ENCODE measurements at places on chromosomes 7 and 10.

DNA sequence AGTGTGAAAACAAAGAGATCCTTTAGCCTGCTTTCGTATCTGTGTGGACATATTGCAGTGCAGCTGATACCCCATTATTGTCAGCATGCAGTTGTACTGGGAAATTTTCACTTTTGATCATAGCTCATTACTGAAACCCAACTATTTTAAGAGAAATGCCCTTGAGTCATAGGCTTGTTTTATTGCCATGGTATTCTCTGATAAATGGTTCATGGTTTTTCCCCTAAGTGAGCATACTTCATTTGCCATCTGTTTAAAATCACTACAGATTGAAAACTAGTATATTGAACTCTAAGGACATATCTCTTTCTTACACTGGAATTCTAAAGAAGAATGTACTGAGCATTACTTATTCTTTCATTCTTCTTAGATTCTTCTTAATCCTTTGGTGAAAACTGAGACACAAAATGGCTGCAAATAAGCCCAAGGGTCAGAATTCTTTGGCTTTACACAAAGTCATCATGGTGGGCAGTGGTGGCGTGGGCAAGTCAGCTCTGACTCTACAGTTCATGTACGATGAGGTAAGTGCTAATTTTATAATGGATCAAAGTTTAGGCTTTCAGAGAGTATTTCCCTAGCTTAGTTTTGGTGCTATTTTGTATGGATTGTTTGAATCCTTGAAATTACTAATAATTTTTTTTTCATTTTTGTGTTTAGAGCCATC lies 63.0 kb downstream of the RALA start:
- no peak for DNase-seq

DNA sequence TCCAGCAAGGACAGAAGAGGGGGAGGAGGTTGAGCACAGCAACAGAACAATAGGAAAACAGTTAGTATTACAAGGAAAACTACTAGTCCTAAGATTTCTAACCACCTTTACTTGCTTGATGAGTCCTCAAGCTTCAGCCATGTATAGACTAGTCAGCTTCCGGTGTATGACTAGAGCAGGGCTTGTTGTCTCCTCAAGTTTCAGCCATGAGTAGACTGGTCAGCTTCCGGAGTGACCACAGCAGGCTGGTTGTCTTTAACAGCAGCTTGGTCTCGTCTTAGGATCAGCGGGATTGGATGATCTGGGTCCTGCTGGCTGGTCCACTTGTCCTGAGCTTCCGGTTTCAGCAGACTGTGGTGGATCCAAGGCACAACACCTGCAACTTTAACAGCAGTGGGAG lies 10.6 kb upstream of the ZNF239 start:
- no peak for DNase-seq

- no peak for DNase-seq
Measured at GRCh38 chr7:69373171-69374043, 224.9 kb upstream of the AUTS2 start.

- no peak for DNase-seq
Measured at GRCh38 chr7:74544706-74545469, 91.2 kb downstream of the GTF2IRD1 start.

DNA sequence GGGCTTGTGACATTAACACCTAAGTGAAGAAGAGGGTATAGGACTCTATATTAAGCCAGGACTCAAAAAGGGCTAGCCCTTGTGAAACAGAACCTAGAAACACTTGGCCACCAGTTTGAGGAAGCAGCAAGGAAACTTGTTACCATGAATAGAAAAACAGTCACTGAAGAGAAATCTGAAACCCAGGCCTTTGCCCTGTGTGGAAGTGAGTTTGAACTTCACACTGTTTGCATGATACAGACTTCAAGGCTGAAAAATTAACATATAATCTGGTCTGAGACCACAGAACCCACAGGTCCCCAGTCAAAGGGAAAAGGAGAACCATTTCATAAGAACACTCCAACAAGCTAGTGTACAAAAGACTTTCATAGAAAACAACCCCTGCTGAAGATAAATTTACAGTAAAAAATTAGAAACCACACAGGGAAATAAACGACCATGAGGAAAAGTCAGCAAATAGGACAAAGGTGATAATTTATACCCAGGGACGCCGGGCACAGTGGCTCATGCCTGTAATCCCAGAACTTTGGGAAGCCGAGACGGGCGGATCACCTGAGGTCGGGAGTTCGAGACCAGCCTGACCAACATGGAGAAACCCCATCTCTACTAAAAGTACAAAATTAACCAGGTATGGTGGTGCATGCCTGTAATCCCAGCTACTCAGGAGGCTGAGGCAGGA lies 76.1 kb downstream of the SKIDA1 start:
- no peak for DNase-seq

- DNase-seq = no peak
Measured at GRCh38 chr7:128724743-128725142, 14.4 kb upstream of the CALU start.
